Brain (organoid and tissue), 16 donors: ENCODE measurements at places on chromosomes 4 and X. TPM values are rescaled to one million over a fixed set of nuclear protein-coding genes. Genes with fewer than 3 reads are reported as not detected.

The CMC4 gene
- 22.3 TPM for polyA plus RNA-seq

The TSPAN7 gene
- 371 TPM for polyA plus RNA-seq

The NELFA gene
- 57.1 TPM for polyA plus RNA-seq

The PAK3 gene
- polyA plus RNA-seq = 1.4 TPM

The TLR10 gene
- 0.20 TPM for polyA plus RNA-seq
